ENCODE measurements at places on chromosomes 6 and 20.

DNA sequence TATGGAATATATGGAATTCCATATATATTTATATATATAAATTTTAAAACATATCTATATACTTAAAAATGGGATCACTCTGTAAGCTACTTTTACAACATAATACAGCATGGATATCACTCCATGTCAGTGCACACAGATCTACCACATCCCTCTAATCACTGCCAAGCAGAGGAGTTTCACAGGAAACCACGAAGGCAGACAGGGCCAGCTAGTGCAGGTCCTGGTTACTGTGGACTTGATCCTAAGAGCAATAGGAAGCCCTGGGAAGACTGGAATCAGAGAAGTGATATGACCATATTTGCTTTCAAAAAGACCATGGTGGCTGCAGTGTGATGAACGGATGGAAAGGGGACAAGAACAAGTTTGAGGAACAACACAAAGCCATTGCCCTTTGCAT, 40.0 kb upstream of the NRN1 start:
- no peak for DNase-seq

GRCh38 chr20:37995856-37996605, 37.2 kb downstream of the TTI1 start:
- DNase-seq, result no peak

DNA sequence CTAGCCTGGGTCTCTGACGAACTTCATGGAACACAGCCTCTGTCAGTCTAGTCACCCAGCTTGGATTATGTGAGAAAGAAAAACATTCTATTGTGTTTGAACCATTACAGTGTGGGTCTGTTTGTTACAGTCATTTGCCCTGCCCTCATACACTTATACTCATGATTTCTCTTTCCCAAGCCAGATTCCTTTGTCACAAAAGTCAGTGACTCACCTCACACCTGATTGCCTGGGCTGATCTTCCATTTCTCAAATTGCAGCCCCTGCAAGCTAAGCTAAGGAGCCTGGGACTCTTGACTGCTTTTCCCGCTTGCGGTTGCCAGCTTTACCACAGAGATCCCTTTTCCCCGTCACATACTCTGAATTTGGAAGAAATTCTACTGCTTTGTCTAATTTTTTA, 395.9 kb downstream of the SAMD5 start:
- no peak for DNase-seq

GRCh38 chr20:16049529-16050093, 523.6 kb downstream of the KIF16B start:
- DNase-seq, result no peak

DNA sequence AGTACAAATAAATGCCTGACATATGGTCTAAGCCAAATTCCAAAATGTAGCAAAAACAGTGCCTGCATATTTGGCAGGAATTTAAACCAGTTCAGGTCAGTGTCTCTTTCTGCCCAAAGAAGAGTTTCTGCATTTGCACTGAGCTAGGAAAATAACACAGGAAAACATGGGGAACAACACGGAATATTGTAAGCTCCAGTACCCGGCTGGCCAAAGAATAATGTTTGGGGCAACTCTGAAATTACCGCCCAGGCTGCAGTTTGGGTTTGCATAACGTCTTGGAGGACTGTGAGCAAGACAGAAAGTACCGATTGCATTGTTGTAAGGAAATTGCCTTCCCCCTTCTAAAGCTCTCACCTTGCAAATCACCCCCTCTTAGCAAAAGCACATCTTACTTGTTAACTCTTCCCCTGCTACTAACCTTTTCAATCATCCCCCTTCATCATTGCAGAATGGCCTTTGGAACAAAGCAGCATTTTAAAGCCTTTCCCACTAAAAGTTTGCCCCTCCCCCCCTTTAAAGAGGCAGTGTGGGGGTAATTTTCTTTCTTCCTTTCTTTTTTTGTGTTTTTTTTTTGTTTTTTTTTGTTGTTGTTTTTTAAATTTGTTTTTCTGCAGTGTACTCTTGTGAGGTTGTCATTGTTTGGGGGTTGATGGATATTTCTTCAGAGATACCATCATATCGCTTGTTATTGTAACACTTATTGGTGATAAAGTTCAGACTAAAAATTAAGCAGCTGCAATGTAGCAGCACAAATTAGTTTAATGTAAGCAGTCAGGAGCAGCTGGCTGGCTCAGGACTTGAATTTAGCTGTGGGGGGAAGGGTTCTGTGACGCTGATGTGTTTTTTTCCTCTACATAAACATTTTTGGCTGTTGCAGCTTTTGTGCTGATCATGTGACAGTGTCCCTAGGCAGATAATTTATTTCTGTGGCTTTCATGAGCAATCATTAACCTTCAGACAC, 100.0 kb upstream of the CITED2 start:
- DNase-seq, result peak; percentile 1

DNA sequence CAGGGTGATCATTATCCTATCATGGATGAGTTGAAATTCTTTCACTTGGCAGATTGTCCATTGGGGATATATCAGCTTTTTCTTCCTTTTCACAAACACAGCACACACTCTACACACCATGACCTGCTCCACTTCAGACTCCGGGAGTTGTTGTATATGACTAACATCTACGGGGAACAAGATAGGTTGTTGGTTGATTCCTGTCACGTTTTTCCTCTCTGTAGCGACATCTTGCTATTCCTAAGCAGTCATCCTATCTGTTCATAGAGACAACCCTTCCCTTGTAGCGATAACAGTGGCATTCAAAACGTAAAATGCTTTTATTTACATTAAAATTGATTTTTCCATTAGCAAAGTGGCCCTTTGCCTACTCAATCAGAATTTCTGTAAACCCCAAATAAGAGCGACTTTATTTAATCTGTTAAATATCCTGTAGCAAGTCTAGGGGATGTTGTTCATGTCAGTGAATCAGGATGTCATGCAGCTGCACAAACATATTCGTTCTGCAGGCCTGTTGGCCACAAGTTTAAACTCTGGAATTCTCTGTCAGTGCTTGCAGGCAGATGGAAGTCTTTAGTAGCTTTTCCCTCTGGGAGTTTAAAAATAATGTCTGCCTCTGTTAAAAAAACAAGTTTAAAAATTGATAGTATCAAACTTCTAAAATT, 23.1 kb downstream of the PHACTR2 start:
- DNase-seq, result no peak

GRCh38 chr6:20497216-20498040, 36.8 kb upstream of the CDKAL1 start:
- no peak for DNase-seq

- DNase-seq, result no peak
Observed at GRCh38 chr20:37431786-37432185, 85.8 kb downstream of the SRC start.

- DNase-seq, result peak; percentile 77
Observed at GRCh38 chr20:38875175-38875993, 50.8 kb upstream of the FAM83D start.

- DNase-seq, result no peak
Observed at GRCh38 chr6:144548536-144548935, 263.4 kb downstream of the UTRN start.

GRCh38 chr20:60242836-60243505, 284.7 kb downstream of the CDH26 start:
- DNase-seq, result no peak

GRCh38 chr20:63690898-63691710, 5.3 kb upstream of the TNFRSF6B start:
- DNase-seq, result no peak

DNA sequence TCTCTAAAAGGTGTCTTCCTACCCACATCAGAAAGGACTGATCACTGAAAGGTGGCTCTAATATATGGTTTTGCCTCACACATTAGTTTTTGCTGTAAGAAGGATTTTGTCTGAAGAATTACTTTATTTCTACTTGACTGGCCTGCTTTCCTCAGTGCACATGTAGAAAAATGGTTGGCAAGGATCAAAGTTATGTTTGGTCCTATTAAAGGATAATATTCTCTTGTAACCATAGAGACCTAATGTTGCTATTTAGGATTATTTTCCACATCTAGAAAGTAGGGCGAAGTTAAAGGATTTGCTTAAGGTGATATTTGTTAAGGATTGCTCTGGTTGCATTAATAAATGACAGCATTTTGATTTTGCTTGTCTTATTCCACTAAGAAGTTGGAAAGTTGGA, 40.7 kb downstream of the PHACTR2 start:
- no peak for DNase-seq

- DNase-seq, result no peak
Observed at GRCh38 chr6:18088419-18089296, 33.8 kb downstream of the NHLRC1 start.

GRCh38 chr6:34875292-34876213, 12.3 kb downstream of the TAF11 start:
- no peak for DNase-seq

DNA sequence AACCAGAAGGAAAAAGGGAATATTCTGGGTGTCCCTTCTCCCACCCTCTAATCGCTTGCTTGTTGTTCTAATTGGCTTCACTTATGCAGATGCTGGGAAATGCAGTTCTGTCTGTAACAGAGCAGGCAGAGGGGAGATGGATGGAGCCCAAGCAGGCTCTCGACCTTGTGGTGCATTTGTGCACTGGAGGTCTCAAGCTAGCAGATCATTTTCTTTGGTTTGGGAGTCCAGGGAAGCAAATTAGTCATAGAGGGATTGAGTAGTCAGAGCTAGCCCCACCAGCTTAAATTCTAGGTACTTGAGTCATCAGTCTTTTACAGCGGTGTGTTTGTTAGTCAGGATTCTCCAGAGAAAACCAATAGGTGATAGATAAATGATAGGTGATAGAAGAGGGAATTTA, 234.7 kb upstream of the ECI2 start:
- no peak for DNase-seq

DNA sequence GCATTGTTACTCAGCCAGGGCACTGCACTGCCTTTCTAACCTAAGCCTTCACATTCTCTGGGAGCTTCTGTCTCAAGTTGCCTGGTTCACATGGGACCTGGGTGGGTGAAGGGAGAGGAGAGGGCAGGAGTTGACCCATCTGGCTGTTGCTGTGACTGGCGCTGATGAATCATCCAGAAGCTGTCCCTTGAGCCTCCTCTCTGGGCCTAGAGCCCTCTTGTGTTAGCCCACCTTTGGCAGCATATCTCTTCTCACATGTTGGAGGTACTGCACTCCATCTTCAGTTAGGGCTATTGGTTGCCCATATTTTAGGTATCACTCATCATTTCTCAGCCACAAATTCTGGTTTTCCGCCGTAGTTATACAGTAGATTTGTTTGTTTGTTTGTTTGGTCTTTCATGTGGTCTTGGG, 19.8 kb downstream of the XRN2 start:
- peak; percentile 15 for DNase-seq

DNA sequence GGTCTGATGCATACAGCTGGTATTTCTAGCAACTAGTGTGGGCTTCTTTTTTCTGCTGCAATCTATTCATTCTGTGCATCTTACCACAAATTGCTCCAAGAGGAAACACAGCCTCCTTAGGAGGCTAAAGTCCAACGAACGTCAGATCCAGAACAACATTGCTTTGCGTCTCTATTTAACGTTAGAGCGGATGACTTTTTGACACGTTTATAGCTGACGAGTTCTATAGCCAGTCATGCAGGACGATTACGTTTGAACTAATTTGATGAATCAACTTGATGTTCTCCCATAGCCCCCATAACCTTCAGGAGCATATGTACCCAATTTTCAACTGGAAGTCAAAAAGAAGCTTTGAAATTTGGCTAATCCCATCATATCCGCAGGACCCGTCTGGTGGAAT, 59.9 kb downstream of the TSHZ2 start:
- no peak for DNase-seq

DNA sequence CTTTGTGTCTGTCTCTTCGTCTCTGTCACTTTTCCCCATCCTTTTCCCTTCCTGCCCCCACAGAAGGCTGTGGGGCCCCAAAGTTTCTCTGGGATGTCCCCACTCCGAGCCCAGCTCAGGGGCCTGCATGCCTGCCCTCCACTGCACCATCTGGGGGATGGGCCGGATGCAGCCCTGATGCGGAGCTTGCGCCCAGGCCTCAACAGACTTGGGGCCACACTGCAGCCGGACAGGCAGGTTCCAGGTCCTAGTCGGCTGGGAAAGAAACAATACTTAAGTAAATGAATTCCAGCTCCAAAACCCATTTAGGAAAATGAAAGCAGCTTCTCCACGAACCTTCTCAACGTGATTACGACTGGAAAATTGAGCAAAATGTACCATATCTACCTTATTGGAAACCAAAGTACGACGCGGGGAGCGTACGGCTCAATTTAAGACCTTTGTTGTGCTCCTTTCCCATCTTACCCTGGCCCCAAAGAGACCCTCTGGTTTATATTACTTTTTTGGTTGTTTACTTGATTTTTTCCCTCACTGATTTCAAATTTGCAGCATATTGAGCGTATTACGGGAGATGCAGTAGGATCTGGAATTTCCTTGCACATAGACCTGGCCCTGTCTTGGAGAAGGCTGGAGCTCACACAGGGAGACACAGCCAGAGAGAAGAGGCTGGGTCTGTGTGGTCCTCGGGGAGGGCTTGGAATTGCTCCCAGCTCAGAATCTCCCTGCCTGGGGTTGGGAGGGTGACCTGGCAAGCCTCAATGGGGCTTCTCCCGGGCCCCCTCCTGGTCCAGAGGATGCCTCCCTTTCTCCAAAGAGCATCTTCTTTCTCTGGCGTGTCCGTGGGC, 8.0 kb downstream of the FOXC1 start:
- no peak for DNase-seq

DNA sequence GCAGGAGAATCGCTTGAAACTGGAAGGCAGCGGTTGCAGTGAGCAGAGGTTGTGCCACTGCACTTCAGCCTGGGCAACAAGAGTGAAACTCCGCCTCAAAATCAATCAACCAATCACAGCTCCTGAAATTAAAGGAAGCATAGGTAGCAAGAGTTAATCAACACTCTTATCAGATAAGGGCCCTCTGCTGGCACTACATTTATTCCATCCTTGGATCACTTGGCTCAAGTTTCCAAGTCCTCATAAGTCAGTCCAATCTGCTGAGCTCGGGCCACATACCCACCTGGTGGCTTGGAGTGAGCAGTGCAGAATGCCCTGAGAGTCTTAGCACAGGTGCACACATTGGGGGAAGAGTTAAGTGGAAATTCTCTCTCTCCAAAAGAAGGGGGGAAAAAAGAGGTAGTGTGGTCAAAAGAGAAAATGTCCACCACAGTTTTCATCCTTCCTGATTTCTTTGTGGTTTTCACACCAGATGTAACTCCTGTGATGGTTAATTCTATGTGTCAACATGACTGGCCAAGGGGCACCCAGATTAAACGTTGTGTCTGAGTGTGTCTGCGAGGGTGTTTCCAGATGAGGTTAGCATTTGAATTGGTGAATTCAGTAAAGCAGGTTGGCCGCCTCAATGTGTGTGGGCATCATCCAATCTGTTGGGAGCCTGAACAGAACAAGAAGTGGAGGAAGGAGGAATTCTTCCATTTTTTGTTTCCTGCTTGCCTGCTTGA, 14.2 kb upstream of the FAM8A1 start:
- DNase-seq, result no peak

GRCh38 chr6:163667372-163668060, 253.0 kb downstream of the QKI start:
- DNase-seq, result no peak

GRCh38 chr6:144266091-144266649, 19.0 kb upstream of the UTRN start:
- no peak for DNase-seq

GRCh38 chr6:148501178-148501590, 158.5 kb downstream of the SASH1 start:
- no peak for DNase-seq

- no peak for DNase-seq
Observed at GRCh38 chr6:156854466-156855161, 77.4 kb downstream of the ARID1B start.

GRCh38 chr20:13325796-13326340, 104.8 kb downstream of the ISM1 start:
- DNase-seq, result no peak

GRCh38 chr20:56558968-56559367, 25.9 kb downstream of the FAM209B start:
- DNase-seq, result no peak
